ENCODE measurements at places on chromosomes 11 and 22. TPM values are rescaled to one million over a fixed set of nuclear protein-coding genes. Genes with fewer than 3 reads are reported as not detected.

DNA sequence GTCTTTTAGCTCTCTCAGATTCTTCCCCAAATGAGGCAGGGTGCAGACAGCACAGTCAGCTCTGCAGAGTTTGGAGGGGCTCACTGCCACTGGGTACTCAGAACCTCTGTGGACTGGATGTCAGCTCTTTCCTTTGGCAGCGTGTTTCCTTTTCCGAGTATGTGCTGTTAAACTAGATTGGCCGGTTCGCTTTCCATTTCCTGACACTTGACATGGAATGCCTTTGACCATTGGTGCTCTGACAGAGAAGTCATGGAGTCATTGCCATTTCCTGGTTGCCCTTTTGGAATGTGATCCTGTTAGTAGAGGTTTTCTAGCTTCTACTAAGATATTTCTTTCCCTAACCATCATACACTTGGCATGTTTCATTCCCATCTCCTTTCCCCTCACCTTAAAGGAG, 86.7 kb downstream of the SWAP70 start:
- DNase-seq, result no peak

- DNase-seq, result no peak
Observed at GRCh38 chr11:77086521-77087472, 15.8 kb upstream of the OMP start.

- no peak for DNase-seq
Observed at GRCh38 chr11:111665777-111666176, 63.5 kb downstream of the SIK2 start.

GRCh38 chr22:20486229-20486628, 9.4 kb downstream of the KLHL22 start:
- DNase-seq, result no peak

- no peak for DNase-seq
Observed at GRCh38 chr11:1165256-1166041, 7.7 kb downstream of the MUC5AC start.

DNA sequence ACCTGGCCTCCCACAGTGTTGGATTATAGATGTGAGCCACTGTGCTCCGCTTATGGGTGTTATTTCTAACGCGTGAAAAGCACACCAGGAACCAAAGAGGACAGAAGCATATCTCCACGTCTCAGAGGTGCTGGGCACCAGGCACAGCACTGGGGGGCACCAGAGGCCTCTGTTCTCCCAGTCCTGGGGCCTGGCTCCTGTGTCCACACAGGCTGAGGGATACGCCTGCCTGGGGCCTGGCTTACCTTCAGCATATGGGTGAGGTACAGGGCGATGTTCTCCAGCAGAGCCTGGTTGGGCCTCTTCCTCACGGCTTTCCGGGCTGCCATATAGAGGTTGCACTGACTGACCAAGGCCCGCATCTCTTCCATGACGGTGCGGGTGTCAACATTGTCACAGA, 24.7 kb upstream of the NAP1L4 start:
- no peak for DNase-seq

GRCh38 chr11:131411636-131412035, 41.2 kb downstream of the NTM start:
- DNase-seq, result no peak

GRCh38 chr11:62850911-62851806, 11.8 kb upstream of the WDR74 start:
- no peak for DNase-seq

- peak; percentile 83 for DNase-seq
Observed at GRCh38 chr11:35260342-35260985, 121.5 kb downstream of the CD44 start.

DNA sequence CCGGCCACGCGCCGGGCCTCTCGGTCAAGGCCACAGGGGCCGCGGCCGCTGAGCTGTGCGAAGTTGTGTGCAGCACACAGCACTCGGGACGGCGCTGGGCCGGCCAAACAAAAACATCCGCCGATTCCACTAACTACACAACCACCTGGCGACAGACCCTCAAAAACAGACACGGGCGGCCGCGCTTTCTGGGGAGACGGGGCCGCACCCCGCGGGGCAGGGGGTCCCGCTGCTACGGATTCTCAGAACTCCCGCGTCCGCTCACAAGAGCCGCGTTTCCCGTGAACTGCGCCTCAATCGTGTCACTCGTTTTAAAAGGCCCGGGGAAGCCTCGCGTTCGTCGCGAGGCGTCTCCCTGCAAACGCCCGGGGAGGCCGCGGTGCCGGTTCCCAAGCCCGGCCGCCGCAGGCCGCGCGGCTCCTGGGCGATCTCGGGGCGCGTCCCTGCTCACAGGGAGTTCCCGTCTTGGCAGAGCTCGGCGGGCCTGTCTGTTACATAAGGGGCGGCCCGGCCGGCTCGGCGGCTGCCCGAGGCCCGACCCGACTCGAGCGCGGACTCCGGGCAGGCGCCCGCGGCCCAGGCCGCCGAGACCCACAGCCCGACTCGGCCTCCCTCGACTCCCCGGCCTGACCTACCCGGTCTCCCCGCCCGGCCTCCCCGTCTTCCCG, 936 bp downstream of the BRD1 start:
- DNase-seq, result no peak

DNA sequence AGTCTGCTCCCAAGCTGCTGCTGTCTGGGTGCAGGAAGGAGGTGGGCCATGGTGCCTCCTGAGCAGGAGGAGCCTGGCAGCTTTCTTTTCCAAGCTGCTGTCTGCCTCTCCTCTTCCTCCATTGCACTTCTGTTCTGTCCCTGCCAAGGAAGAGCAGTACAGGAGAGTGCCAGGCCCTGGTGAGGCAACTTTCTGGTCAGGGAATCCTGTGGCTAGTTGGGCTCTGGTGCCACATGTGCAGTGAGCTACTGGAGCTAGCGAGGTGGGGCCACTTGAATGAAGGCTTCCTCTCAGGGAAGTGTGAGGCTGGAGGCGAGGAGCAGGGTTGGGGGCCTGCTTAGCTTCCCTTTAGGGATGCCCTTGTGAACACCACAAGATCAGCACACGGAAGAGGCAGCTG, 90.0 kb downstream of the TSPAN18 start:
- DNase-seq, result no peak

The MS4A7 gene
- polyA plus RNA-seq, result not detected

The OR5D14 gene
- polyA plus RNA-seq, result not detected

The KRTAP5-2 gene
- polyA plus RNA-seq, result not detected

The SLC25A1 gene
- polyA plus RNA-seq, result 36.9 TPM

The OR5M3 gene
- not detected for polyA plus RNA-seq

Data from BJ (cell line).